Naive B cell (primary cell): ENCODE measurements at places on chromosomes 3 and 15.
A peak's percentile ranks its signal among the peaks of the same experiment; 100 is the strongest.

DNA sequence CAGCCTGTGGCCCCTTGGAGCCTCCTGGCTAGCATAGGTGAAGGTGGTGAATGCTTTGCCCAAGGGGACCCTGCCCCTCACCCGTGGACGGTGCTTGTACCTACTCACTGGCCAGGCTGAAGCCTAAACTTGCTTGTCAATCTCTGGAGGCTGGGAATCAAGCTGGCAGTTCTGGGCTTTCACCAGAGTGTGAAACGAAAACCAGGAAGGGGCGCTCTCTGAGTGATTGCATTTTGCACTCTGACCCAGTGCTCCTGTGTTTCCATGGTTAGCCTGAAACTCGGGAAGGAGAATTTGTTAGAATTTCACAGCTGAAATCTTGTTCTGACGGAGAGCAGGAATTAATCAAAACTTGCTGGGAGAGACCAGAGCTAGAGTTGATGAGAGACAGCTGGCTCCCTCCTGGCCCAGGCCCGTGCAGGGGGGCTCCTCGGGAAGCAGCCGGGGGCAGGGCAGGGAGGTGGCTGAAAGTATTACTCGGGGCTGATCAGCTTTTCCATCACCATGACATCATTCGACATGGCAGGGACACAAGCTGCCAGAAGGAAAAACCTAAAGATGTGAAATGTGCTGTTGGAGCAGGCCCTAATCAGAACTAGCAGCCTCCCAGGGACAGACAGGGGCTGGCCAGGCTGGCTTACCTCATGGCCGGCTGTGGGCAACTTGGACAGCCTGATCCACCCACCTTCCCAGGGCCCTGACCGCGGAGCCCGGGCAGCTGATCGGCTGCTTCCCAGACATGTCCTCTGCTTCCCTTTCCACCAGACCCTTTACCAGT lies 323.6 kb upstream of the CTDSPL start:
- no peak for DNase-seq

- no peak for DNase-seq
Measured at GRCh38 chr15:40928821-40929659, at the start of gene DLL4. TSS of gene DLL4 (plus strand) at chr15:40929340. CDS start at chr15:40929669, 329 bp downstream.

DNA sequence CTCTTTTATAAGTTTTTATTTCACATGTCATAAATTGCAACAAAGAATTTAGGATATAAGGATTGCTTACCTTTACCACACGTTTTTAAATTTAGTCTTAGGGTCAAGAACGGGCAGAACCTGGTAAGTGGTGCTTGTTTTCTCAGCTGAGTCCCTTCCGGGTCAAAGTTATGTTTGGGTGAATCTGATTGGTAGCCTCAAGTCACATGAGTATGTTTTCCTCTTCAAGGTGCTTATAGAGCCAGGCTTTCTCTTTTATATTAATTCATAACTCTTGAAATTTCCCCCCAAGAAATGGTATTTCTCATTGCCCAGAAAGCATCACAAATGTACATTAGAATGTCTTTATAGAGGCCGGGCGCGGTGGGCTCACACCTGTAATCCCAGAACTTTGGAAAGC lies 415.7 kb upstream of the ROBO2 start:
- DNase-seq: no peak

- DNase-seq: no peak
Measured at GRCh38 chr15:75731248-75732151, 18.9 kb upstream of the CSPG4 start.

DNA sequence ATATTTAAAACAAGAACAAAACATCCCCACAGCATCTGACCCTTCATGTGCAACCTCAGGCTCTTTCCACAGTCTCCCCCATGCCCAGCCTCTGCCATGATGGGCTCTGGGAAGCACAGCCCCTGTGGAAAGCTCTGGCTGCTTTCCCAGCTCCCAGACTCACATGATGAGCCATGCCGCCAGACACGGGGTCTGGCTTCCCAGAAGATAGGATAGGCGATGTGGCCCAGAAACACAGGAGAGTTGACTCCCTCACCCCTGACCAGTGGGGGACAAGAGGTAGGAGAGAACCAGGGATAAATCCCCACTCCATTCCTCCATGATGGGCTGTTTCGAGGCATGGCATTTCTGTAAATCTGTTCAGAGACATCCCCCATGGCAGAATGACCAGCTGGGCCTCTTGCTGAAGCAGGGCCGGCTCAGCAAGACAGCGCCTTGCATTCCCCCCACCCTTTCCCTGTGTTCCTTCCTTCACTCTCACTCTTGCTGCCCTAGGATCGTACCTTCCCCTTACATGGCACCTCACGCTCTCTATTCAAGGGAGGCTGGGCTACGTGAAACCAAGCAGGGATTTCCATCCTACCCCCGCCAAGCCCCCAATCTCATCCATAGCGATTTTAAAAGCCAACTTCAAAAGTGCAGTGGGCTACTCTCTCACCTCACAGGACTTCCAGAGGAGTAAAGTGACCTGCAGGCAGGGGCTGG lies 192.4 kb downstream of the ABHD5 start:
- DNase-seq: no peak

DNA sequence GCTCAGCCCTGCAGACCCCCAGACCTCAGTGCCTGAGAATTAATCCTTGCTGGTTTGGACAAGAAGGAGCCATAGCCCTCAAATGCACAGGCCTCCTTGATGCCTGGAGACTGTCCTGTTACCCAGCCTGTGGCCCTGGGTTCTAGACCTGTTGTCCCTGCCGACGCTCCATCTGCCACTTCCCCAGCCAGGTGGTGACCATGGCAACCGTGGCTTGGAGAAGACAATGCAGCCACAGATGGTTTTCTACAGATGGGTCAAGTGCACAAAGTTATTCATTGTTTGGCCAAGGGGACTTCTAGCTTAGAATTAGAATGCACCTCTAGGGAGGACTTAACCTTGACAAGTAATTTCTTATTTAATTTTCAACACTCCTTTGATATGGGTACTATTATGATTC lies 297.1 kb downstream of the UACA start:
- no peak for DNase-seq

GRCh38 chr3:156518726-156519125 lies 36.2 kb downstream of the SSR3 start:
- DNase-seq: no peak

DNA sequence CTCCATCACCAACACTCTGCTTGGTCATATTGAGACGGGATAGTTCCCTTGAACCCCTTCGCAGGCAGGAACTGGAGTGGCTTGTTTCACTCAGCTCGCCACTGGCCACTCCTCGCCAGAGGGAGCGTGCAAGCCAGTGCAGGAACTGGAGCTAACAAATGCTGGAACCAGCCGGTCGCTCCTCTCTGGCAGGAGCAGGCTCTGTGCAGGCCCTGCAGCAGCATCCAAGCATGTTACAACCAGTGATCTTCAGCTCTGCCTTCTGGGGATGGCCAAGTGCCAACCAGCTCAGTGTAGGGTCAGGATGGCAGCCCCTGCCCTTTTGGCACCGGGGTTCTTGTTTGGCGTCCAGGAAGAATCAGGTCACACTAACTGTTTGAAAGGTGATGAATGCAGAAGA lies 329.0 kb upstream of the AZI2 start:
- no peak for DNase-seq

GRCh38 chr3:15271785-15272381 lies 60.5 kb downstream of the SH3BP5 start:
- DNase-seq: peak; percentile 91

DNA sequence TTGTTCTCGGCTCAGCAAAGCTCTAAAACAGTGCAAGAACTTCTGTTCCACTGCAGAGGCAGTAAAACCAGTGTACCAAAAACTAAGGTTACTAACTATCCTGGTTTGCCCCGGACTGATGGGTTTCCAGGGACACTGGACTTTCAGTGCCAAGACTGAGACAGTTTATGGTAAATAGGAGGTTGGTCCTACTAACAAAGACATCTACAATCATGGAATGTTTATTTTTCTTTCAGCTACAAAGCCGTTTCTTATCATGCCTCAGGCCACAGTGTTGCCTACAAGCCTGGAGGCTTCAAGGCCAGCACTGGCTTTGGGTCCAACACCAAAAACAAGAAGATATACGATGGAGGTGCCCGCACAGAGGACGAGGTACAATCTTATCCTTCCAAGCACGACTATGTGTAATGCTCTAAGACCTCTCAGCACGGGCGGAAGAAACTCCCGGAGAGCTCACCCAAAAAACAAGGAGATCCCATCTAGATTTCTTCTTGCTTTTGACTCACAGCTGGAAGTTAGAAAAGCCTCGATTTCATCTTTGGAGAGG lies 20.8 kb downstream of the CLDN18 start:
- DNase-seq: no peak

DNA sequence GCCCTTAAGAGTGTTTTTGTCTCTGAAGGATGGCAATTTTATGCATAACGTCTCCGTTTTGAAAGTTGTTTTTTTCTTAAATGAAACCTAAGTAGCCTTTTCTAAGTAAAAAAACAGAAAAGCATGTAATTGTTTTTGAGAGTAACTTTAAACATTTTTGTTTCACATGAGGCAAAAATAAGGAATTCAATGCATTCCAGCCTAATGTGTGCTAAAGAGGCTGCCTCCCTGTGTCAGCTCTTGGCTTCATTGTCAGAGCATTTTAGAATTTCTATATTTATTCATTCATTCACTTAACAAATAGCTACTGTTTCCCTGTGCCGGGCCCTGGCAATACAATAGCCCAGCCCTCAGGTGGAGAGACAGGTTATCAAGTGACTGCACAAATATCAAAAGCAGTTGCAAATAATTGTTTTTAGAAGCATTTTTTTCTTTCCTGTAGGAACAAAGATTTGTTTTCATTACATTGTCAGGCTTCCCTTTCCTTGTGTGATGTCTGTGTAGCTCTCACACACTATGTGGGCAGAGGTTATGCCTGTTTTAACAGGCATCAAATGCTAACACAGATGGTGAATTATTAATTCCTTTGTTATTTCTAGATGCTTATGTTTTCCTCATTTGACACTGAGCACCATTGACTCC lies 81.9 kb downstream of the CCK start:
- DNase-seq: no peak

GRCh38 chr3:49469936-49470713 lies at the start of gene DAG1:
TSS of gene DAG1 (plus strand) at chr3:49470267. CDS start at chr3:49510535, 40,268 bp downstream.
- peak; percentile 96 for DNase-seq

GRCh38 chr15:71385026-71385425 lies 269.8 kb downstream of the THSD4 start:
- no peak for DNase-seq

GRCh38 chr3:170470063-170471016 lies 51.7 kb downstream of the CLDN11 start:
- DNase-seq: no peak

- DNase-seq: no peak
Measured at GRCh38 chr3:152818027-152818426, 16.9 kb upstream of the P2RY1 start.
